Osteocyte (in vitro differentiated cells): ENCODE measurements at places on chromosomes 3 and 15.
A peak's percentile ranks its signal among the peaks of the same experiment; 100 is the strongest.

DNA sequence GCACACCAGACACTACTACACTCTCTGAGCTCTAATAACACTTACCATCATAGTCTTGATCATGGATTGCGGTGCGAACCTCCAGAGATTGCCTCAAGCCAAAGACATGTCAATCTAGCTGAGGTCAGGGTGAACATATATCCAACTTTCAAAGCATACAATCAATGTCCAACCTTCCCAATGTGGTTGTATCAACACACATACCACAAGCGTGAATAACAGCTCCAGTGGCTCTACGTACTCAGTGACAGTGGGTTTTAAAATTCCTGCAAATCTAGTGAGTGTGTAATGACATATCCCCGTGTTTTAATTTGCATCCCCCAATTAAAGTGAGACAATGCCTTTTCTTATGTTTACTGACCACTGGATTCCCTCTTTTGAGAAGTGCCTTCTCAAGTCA lies 29.6 kb downstream of the SFMBT1 start:
- DNase-seq: no peak

- DNase-seq: no peak
Measured at GRCh38 chr3:58198362-58198761, 12.4 kb downstream of the DNASE1L3 start.

DNA sequence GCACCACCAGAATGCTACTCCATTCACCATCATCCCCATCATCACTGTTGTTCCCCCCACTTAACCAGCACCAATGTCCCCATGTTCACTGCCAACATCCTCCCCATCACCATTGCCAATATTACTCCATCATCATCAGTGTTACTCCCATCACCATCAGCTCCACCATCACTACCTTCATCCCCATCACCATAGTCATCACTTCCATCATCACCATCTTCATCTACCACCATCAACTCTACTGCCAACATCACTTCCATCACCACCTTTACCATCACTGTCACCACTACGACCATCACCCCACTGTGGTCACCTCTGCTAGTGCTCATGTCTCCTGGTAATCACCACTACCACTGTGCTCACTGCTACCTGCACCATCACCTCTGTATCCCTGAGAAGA lies 47.2 kb upstream of the TMEM115 start:
- DNase-seq: no peak

- no peak for DNase-seq
Measured at GRCh38 chr15:52925130-52925529, 135.0 kb upstream of the ONECUT1 start.

DNA sequence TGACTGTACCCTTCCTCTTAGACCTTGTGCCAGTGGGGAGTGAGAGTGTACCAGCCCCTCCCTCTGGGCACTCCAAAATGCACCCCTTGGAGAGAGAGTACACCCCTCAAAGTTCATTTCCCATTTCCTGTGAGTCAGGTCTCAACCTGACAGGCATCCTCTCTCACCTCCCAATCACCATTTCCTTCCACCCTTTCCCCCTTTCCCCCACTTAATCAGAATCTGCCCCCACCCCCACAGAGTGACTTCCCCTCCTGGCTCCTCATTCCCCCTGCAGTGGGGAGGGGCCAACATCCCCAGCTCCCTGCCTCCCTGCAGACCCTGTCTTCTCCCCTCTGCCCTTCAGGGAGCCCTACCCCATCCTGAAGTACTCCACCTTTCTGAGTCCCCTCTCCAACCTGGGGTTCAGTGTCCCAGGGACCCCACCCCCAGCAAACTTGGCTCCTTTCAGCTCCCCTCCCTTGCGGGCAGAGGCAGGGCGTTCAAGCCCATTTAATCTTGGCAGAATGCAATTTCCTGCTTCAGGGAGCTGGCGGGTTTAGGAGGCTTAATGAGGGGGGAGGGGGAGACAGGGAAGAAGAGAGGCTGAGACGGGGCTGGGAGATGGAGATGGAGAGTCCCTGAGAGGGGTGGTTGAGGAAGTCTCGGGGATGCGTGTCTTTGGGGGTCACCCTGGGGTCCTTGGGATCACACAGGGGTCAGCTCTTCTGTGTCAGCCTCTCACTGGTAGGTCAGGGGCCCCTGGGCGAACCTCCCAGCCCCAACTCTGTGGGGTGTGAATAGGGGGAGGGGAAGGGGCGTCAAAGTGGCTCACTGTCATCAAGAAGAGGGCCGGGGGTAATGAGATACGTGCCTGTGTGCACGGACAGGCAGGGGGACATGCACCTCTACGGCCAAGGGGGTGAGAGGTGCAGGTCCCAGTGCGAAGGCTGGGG lies 16.6 kb upstream of the SEMA3F start:
- DNase-seq: no peak

DNA sequence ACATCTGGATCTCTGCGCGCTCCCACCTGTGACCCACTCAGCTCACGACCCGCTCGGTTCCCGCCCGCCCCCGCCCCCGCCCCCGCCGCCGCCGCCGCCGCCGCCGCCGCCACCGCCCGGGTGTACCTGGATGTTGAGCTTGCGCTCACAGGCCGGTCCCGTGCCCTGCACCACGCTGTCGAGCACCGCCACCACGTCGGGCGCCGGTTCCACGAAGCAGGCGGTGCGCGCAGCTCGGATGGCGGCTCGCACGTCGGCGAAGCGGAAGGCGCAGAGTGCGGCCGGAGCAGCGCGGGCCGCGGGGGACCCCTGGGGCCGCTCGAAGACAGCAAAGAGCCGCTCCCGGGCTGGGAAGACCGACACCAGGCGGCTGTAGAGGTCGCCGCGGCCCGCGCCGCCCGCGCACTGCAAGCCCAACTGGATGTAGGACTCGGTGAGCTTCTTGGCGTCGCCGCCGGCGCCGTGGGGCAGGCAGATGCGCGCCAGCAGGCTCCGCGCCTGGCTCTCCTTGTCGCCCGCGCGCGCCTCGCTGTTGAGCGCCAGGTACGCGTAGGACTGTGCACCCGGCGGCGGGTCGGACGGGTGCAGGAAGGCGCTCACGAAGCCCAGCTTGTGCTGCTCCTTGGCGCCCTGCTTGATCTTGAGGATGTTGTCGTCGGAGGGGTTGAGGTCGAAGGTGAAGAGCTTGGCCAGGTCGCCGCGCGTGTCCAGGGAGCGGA lies 1.1 kb downstream of the PLXND1 start:
- DNase-seq: no peak

- DNase-seq: no peak
Measured at GRCh38 chr3:161560008-161560637, 63.5 kb downstream of the OTOL1 start.

GRCh38 chr3:140914384-140914945 lies 27.2 kb upstream of the SLC25A36 start:
- no peak for DNase-seq

DNA sequence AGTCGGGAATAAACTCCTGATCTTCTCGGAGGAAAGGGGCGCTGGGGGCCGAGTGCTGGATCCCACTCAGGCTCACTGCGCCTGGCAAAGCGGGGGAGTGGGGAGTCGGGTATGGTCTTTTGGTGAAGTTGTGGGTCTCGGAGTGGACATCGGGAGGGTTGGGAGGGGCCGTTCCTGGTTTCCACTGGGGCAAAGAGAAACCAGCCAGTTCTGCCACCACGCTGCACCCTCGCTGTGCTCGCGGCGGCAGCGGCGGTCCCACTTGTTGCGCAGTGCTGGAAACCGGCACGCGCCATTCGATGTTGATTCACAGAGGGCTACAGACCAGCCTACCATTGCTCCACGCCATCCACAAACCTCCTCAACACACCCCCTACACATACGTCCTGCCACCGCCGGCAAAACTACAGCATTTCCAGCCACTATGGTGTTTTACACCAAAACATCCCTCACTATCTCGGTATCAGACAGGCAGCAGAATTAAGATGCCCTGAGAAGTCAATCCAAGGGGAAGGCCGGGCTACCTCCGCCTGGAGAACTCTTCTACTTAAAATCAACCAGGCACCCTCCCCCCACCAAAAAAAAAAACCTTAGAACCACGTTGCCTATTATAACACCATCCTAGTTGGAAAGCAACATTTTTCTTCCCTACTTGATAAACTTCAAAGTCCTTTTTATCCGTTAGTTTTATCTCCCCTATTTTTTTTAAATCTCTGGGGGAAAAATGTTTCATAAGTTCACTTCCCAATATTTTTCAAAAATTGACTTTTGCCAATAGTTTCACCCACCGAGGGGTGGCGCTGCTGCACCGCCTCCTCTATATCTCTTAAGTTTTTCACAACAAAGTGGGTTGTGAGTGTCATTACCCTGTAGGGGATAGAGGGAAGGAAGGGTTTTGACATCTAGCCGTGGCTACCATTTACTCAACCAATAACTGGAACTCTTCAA lies 3.6 kb downstream of the BCL6 start:
- no peak for DNase-seq

GRCh38 chr3:13772321-13772745 lies 107.5 kb downstream of the WNT7A start:
- no peak for DNase-seq

DNA sequence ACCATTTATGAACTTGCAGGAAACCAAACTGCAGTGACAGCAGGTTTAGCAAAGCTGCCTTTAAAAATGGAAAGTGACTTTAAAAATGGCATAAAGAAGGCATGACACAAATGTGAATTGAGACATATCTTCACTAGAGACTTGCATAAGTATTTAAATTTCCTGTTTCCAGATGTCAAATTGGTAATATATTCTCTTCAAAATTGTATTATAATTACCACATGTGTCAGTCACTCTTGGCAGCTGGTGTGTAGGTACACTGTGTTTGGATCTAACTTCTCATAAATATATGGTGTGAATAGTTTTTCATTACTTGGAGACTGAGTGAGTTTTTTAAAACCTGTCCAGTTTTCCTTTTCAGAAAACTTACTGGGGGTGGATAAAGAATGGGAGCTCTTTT lies 636.2 kb upstream of the SGO1 start:
- no peak for DNase-seq

DNA sequence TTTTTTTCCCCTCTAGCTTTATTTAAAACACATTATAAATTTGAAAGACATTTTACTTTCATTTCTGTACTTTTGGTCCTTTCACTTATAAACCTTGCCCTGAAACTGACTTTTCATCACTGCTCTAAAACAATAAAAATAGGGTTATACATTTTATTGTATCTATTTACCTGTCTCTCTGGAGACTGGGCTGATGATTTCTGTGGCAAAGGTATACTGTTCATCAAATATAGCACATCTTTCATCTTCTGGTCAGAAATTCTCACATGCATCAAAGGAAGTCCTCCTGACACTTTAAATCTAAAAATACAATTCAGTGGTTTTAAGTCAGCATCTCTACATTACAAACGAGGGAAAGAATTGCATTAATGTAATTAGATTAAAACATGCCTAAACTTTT lies 86.1 kb downstream of the VPS13C start:
- DNase-seq: no peak

DNA sequence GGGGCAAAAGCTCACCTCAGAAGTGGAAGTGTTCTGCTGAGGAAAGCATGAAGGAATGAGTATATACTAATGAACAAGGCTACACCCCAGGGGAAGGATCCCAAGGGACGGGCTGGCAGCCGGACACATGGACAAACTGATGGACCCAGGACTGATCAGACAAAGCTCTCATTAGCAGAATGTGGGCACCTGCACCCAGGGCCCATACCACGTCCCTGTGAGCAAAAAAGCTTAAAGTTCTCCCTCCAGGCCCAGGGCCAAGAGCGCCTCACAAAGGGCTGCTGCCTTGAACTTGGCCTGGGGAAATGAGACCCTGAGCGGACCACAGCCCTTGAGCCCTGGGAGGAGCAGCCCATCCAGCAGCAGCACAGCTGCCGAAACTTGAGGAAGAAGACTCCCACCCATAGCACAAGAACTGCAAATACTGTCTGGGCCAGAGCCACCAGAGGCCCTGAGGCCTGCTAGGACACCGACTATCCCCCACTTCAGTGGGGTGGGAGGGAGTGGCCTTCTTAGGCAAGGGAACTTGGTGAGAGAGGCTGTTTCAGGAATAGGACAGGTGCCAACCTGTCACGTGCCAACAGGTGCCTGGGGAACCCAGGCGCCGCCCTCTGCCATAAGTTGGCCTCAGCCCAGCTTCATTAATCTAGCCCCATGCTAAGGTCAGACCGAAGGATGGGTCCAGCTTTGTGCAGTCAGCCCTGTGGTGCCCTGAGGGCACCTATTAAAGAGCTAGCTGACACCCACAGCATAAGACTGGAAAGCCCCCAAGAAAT lies 2.3 kb upstream of the GMPPB start:
- DNase-seq: no peak

- no peak for DNase-seq
Measured at GRCh38 chr3:97871801-97872524, 50.2 kb downstream of the CRYBG3 start.

GRCh38 chr3:145767909-145768308 lies 393.1 kb downstream of the PLOD2 start:
- no peak for DNase-seq

- DNase-seq: no peak
Measured at GRCh38 chr15:92346063-92346462, 47.6 kb upstream of the ST8SIA2 start.

GRCh38 chr3:189496375-189497138 lies 134.6 kb upstream of the TP63 start:
- DNase-seq: no peak

DNA sequence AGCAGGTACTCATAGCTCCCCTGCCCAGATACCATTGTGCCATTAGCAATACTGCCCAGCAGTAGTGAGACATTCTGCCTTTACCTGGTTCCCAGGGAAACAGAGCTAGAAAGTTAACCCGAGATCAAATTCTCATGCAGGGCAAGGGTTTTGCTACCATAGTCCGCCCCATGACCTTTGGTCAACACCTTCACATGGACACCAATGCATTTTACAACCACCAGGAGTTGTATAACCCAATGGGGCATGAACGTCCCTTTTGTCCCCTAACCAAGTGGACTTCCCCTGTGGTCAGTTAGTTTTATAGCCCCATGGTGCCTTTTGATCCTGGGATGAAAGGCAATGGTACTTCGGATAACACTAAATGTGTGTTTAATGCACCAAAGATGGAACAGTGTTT lies 151.7 kb upstream of the IQSEC1 start:
- DNase-seq: no peak

- DNase-seq: no peak
Measured at GRCh38 chr15:40283615-40284300, 894 bp upstream of the ANKRD63 start.

- DNase-seq: no peak
Measured at GRCh38 chr3:177770383-177771230, 573.3 kb upstream of the TBL1XR1 start.

DNA sequence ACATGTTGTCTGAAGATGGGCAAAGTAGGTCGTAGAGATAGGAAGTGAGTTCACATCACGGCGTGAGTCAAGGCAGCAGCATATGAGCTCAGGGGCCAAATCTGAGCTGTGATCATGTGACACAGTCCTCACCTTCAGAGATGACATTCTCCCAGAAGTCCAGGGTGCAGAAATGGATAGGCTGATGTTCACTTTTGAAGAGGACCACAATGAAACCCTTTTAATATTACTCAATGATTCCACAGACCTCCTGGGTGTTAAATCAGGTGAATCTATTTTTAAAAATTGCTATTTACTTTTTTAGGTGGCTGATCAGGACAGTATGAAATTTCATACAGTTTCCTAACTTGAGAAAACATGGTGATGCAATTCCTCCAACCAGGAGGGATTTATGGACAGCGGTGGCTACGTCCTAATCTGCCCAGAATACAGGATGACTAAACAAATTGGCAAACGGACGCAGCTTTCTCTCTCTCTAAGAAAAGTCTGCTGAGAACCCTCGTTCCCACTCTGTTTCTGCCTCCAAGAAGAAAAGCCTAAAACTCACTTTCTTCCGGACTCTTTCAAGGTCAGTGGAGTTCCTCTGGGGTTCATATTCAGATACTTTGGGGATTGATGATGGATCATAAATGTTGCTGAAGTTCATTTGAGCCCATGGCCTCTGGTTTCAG lies 34.4 kb downstream of the B3GNT5 start:
- DNase-seq: no peak

- no peak for DNase-seq
Measured at GRCh38 chr3:51353691-51354090, 31.4 kb upstream of the MANF start.

- DNase-seq: peak; percentile 73
Measured at GRCh38 chr3:126147932-126148683, 32.3 kb downstream of the ALDH1L1 start.
